ENCODE measurements at places on chromosomes 2 and 18.

DNA sequence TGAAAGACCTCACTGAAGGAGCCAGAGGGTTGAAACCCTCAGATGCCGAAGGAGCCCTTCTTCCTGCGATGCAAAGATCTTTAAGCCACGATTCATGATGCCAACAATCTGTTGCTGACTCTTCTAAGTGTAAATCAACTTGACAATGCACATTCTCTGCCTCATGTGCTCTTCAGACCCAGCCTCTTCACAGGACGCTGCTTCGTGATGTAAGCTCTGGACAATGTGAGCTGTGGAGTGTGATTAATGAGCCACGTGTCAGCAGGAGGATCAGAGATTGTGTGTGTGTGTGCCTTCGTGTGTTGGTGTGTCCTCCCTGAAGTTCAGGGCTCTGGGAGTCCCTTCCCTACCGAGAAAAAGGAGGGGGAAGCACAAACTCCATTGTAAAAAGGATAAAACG is 26.5 kb upstream of the TWIST2 start:
- no peak for DNase-seq

DNA sequence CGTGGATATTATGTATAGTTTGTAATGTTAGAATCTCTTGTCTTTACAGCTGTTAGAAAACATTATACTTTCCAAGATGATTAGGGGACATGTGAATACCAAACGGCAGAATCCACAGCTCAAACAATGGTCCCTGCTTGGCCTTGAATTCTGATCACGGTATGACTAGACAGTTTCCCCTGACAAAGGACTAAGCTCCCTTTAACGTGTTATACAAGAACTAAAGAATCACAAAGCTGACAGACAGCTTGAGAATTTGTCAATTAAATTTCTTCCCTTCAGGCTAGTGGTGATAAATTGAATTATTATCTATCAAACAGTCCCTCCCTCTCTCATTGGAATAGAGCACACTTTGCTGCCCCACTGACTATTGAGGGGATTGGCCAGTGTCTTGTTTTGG is 359.2 kb upstream of the ID2 start:
- DNase-seq, result no peak

DNA sequence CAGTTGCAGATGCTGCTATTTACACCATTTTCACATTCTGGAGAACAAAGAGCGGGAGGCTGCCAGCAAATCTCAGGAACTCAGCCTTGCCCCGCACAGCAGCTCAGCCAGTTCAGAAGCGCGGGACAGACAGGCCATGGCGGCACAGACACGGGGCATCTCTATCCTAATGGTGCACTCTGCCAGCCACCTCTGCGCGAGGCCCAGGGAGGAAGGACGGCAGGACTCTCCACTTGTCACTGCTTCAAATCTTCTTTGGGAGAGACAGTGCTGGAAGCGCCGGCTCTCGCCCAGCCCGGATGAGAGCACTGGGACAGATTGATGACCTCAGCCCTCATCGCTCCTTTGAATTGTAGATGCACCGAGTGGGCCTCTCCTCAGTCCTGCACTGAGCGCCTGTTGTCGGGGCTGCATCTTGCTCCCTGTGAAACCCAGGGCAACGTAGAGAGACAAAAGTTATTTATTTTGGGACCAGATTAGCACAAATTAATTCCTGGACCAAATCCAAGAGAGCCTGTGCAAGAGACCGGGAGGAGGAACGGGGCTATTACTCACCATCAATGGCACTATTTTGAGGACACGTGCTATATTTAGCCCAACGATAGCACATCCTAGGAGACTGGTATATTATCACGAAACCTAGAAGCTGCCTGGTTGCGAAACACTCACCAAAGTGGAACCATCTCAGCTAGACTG is 211.4 kb upstream of the SMIM21 start:
- DNase-seq, result peak; percentile 20

- DNase-seq, result no peak
Measured at GRCh38 chr2:71670430-71670795, 217.1 kb downstream of the DYSF start.

GRCh38 chr18:76725445-76725844 is 96.9 kb upstream of the ZNF236 start:
- no peak for DNase-seq

GRCh38 chr2:100470898-100471514 is 724 bp downstream of the NMS start:
- DNase-seq, result no peak

GRCh38 chr2:100200985-100201384 is 58.6 kb upstream of the AFF3 start:
- no peak for DNase-seq

- peak; percentile 70 for DNase-seq
Measured at GRCh38 chr2:48600204-48600813, 17.3 kb upstream of the GTF2A1L start.

DNA sequence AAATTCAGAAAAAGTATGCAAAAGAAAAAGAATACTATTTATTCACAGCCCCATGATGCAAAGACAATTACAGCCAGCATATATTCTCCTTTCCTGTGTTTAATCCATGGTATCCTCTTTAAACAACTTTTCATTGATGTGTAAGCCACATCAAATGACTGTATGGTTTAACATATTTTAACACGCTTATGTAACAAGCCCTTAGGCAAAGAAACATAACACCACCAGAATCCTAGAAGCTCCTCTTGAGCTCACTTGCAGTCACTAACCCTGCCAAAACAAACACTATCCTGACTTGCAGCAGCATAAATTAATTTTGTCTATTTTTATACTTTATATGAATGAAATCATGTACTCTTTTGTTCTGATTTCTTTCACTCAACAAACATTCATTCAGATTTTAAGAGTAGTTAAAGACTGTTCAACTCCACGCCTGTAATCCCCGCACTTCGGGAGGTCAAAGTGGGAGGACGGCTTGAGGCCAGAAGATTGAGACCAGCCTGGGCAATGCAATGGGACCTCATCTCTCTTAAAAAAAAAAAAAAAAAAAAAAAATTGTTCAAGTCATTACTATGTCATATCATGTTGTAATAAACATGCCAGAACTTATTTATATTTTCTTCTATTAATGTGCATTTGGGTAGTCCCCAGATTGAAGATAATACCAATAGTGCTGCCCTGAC is 226.3 kb downstream of the NBAS start:
- peak; percentile 82 for DNase-seq

- peak; percentile 61 for DNase-seq
Measured at GRCh38 chr2:189835855-189836558, 51.8 kb downstream of the PMS1 start.

DNA sequence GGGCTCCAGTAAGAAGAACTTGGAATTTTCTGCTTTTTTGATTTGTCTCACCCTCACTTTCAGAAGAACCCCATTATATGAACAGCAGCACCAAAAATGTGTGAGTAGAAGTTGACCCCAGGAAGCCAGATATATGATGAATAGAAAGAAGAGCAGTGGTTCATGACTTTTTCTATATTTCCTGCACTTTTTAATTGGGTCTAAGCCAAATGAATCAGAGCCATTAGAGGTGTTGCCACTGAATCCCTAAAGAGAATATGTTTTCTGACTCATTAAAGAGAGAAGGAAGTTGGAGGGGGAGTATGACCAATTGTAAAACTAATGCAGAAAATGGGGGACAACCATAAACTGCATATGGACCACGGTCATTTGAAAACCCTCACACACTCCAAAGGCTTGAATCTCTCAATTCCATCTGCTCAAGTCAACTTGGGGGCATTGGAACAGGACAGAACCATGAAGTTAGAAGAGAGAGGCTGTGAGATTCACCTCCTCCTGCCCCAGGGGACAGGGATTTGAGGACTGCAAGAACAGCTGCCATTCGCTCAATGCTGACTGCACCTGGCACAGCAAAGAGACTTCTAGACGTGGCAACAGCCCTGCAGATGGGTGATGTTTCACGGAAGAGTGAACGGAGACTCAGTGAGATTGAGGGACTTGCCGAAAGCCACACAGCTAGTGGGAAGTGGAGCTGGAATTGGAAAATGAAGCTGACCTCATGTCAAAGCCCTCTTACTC is 3.0 kb downstream of the DAPL1 start:
- DNase-seq, result no peak

- DNase-seq, result no peak
Measured at GRCh38 chr2:235204948-235205347, 253.1 kb downstream of the SH3BP4 start.

DNA sequence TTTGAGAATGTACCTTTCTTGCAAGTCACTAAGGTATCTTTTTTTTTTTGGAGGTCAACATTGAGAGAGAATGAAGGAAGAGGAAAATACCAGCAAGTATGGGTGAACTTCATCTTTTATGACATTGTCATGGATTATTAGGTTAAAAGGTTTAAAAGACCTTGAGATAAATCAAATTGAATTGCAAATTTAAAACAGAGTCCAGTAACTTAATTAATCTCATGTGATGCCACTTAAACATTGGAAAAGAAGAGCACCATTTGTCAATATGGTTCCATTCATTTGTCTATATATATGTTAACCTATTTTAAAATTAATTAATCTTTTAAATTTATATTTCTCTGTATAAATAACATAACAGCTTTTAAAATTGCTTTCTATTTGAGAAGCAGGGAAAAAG is 83.8 kb downstream of the PPP1R1C start:
- no peak for DNase-seq

- DNase-seq, result peak; percentile 63
Measured at GRCh38 chr18:59466980-59467379, 107.9 kb upstream of the LMAN1 start.

GRCh38 chr18:25170402-25170801 is 181.6 kb downstream of the ZNF521 start:
- DNase-seq, result no peak

DNA sequence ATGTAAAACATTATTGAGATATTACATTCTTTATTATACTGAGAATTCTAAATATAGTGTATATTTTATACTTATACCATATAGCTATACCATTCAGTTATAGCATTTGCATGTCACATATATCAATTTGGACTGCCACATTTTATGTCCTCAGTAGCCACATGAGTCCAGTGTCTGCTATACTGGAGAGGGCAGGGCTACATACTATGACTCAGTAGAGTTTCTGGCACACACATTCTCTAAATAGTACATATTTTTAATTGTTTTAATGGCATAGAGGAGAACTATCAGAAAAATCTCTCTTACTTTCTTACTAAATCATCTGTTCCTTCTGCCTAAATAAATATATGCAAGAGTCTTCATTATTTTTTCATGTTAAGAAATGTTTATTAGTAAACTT is 55.4 kb upstream of the COL5A2 start:
- no peak for DNase-seq

- DNase-seq, result no peak
Measured at GRCh38 chr18:11419338-11419737, 190.1 kb upstream of the SLC35G4 start.

GRCh38 chr2:210410542-210410941 is 66.0 kb downstream of the LANCL1 start:
- DNase-seq, result no peak

DNA sequence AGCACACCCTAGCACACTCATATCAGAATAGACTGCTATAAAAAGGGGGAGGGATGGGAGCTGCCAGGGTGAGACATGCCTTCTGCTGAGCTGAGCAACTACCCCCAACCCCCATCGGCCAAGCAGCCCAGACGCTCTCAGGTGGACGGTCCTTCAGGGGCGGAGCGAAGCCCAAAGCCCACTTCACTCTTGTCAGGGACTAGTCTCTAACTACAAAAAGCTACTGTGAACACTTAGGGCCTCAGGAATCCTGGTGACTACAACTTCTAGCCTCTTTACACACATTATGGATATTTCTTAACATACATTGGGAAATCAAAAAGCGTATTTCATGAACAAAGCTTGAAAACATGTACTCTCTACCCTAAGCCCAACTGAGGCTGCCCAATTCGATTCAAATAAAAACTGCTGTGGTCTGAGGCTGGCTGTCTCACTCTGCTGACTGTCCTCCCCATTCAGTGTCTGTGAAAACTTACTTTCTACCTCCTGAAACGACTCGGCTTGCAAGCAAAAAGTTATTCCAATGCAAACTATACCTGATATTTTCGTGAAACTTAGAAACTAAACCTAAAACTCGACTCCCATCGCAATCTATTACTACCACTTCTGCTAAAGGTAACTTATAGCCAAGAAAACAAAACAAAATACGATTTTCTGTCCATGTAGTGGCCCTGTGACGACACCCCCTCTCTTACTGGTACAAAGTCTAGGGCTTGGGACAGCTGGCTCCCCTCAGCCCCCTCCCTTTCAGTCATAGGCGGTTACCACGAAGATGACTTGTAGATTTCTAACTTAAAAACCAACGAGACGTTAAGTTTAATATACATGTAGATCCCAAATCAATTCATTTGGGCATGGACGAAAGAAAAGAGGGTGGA is 1.2 kb downstream of the SERTAD2 start:
- peak; percentile 66 for DNase-seq

DNA sequence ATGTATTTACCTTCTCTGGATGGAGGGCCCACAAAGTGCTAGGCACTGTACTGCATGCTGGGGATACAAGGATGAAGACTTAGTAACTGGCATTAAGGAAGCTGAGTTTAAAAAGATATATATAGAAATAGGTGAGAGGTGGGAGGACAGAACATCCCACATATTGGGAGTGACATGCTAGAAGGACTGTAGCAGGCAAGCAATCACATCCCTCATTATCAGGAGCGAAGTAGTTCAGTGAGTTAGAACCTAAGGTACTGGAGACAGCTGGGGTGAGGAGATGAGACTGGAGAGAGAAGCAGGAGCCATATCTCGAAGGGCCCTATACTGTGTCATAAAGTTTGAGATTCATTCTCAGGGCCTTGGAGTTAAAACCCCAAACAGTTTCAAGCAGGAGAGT is 10.9 kb upstream of the OSBPL1A start:
- DNase-seq, result no peak

DNA sequence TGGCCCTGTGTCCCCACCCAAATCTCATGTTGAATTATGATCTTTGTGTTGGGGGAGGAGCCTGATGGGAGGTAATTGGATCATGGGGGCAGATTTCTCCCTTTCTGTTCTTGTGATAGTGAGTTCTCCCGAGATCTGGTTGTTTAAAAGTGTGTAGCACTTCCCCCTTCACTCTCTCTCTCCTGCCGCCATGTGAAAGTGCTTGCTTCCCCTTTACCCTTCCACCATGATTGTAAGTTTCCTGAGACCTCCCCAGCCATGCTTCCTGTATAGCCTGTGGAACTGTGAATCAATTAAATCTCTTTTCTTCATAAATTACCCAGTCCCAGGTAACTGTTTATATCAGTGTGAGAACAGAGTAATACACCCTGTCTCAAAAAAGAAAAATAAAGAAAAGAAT is 25.5 kb downstream of the LRRFIP1 start:
- no peak for DNase-seq

All from DMS53 (cell line).